SHP77 (cell line): ENCODE measurements at places on chromosomes 2 and 18.

GRCh38 chr2:175730050-175730449 lies 272.0 kb downstream of the LNPK start:
- DNase-seq: no peak

- DNase-seq: no peak
Measured at GRCh38 chr2:157334335-157334734, 8.7 kb upstream of the ERMN start.

DNA sequence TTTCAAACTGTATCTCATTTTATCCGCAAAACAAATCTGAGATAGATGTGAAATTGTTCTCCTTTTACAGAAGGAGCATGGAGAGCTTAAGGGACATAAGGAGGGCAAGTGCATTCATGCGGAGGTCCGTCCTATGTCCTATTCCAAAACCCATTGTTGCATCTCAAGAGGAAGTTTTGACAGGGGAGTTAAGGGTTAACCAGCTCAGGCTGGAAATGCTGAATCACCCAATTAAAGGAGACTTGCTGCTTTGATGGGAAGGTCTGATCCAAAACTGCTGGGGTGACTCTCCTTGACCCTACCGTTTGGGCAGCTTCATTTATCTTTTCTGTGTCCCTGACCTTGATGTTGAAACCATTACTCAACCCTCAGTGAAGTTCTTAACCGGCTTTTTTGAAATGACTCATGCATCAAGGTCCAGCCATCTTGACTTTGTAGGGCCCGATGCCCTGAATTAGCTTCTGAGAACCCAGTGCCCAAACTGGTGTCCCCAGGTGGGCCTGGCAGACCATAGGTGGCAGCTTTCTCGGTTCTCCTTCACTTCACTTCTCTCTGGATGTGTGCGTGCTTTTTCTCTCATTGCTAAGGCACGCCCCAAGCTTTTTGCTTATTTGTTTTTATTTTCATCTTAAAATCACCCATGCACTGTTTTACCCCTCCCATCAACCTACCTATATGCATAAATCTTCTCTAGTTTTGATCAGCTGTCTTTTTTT lies 15.9 kb upstream of the TXNDC2 start:
- DNase-seq: no peak

GRCh38 chr18:32261003-32261402 lies 71.2 kb downstream of the MEP1B start:
- DNase-seq: no peak

GRCh38 chr2:203021991-203022390 lies 7.3 kb downstream of the NBEAL1 start:
- DNase-seq: no peak
